ENCODE measurements at places on chromosomes 16 and 17.

DNA sequence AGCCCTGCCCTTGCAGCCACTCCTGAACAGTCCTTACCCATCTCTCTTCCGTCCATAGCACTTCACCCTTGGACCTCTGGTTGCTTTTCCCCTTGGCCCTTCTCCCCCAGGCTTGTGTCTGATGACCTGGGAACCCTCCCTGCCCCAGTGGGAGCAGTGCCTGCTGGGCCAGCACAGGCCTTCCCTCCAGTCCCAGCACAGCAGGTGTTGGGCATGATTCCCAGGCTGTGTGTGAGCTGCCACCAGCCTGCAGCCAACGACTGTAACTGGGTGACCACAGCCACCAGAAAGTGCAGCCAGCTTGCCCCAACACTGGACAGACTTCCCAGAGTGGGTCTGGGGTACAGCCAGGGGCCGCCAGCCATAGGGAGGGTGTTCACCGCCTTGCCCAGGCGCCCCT is 30.0 kb downstream of the CRAMP1 start:
- no peak for DNase-seq

DNA sequence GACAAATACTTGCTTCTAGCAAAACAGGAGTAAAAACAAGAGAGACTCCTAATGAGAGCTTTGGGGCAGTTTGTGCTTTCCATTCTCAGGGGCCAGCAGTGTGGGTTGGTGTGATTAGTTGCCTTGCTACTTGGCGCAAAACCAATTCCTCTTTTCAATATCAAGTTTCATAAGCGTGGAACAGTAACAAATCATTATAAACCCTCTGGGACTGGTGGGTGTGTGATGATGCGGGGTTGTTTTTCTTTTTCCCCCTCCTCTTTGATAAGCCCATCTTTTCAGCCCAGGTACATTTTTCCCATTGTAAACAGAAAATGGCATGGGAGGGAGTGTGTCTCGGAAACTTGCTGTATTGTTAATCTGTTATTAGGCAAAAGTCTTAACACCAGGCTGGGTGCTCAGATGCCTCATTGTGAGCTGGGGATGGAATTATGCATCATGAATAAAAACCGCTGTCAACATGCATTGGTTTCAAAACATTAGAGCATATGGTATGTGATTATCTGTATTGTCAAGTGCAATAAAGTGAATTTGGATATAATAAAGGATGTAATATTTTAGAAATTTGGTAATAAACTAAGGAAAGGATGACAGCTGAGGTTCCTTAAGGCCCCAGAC is 166.4 kb downstream of the CCDC182 start:
- DNase-seq, result no peak

- no peak for DNase-seq
Measured at GRCh38 chr17:30956764-30957374, 14.0 kb upstream of the RNF135 start.

DNA sequence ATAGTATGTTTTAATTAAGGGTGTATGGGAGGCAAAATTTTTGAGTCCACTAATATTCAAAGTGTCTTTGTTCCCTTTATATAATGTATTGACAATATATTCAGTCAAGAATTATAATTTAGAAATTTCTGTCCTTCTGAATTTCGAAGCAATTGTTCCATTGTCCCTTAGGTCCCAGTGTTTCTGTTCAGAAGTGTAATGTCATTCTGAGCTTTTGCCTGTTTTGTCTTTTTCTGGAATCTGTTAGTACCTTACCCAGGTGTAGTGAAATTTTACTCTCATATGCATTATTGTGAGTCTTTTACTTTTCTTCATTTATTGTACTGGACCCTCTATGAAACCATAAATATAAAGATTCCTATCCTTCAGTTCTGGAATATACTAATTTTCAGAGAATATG is 505.7 kb upstream of the KIF2B start:
- no peak for DNase-seq

- DNase-seq, result no peak
Measured at GRCh38 chr17:77327566-77328464, 187.0 kb downstream of the SEC14L1 start.

- DNase-seq, result no peak
Measured at GRCh38 chr16:88768071-88768783, 16.8 kb downstream of the PIEZO1 start.

DNA sequence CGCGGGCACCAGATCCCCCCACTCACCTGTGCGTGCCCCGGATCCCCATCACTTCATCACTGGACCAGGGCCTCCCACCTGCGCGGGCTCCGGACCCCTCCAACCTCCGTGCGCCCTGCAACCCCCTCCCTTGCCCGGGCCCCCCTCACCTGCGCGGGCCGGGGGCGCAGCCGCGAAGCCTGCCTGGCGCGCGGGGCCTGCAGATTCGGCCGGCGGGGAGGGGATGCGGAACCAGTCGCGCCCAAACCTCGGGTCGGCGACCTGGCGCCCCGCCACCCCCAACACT is 202 bp downstream of the CEP131 start:
- DNase-seq, result no peak

GRCh38 chr17:42522263-42522790 is 13.7 kb upstream of the NAGLU start:
- no peak for DNase-seq

DNA sequence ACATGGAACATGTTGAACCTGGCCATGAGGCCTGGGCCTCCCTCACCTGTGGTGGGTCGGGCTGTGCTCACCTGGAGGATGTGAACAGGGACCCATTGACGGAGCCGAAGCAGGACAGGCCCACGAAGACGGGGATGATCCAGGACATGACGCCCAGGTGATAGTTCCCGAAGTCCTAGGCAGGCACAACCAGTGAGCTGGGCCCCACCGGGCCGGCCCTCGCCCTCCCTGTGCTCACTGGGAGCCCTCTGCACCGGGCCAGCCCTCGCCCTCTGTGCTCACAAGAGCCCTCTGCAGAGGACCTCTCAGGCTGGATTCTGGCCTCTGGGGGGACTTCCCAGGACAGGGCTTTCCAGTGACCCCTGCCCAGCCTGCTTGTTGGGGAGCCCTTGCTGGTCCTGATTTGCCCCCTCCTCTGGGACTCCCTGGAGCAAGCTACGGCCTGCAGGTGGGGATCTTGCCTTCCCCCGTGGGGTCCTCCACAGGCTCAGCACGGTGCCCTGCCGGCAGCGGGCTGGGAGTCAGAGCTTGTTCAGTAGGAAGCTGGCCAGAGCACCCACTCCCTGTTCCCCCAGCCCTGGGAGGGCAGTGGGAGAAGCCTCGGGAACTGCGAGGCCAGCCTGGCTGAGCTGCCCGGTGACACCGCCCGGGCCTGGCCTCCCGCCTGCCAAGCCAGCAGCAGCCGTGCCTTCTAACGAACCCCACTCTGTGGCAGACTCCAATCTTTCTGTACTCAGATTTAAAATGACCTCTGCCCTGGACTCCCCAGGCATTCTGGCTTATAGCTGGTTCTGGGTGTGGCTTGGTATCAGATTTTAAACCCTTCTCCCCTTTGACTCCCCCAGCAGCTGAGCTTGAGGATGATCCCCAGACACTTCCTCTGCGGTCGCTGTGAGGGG is 30.4 kb downstream of the SLC7A5 start:
- no peak for DNase-seq

DNA sequence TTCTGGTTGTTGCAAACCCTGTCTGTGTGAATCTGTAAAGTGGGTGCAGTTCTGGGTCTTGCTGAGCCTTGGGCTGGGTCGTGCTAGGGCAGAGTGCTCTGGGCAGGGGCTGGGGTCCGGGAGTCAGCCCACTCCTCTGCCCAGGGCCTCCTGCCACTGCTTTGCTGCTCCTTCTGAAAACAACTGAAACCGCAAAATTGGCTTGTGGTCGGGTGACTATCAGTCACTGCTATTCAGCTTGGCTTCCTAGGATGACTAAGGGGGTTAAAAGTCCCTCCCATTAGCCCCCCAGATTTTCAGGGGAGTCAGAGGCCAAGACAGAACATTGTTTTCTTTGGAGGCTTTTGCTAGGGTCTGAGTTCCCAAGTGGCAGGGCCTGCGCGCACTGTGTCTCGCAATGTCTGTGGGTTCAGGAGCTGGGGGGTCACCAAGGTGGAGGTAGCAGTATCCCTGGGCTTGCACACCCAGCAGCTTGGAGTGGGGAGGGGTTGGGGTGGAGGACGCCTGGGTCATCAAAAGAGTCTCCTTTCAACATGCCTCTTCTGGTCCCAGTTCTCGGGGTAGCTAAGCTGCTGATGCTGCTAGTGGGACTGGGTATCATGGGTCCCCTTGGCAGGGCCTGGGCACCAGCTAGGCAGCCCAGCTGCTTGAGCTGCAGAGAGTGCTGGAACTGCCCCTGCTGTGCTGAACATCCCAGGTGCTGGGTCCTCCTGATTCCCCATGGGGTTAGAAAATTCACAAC is 13.5 kb upstream of the TBX21 start:
- peak; percentile 22 for DNase-seq

- DNase-seq, result no peak
Measured at GRCh38 chr16:1895949-1896675, 22.1 kb downstream of the HS3ST6 start.

All from CD4-positive, alpha-beta T cell treated with Interferon alpha-2 for 1 hour (primary cell).